Activated CD8-positive, alpha-beta memory T cell treated with anti-CD3 and anti-CD28 coated beads, Interleukin-2, amount 10 ng/mL, durations not matched to agents 7 days and 5 days (primary cell): ENCODE measurements at places on chromosomes 4 and X. TPM values are rescaled to one million over a fixed set of nuclear protein-coding genes. Genes with fewer than 3 reads are reported as not detected.

The CLNK gene
- 0.18 TPM for total RNA-seq

DNA sequence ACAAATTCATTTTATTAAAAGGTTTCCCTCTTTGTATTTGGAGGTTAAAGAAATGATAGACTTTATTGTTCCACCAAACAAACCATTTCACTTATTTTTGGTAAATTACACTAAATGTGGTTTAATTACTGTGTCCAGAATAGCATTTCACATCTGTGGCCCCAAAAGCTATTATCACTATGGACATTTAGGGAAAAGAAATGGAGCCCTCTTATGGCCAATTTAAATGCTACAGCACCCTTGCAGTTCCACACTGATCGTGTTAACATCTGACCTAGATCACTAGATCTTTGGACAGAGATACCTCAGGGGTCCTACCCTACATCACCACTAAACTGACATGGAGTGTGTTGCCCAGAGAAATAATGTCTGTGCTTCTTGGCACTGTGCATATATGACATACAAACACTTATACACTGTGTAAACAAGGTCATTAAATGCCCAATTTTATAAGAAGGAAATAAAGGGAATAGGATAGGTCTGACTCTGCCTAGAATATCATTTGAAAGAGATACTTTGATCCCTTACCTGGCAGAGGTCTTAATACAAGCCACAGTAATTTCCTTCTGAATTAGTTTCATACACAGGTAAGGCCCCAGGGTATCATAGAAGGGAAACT lies 163.9 kb downstream of the KDR start:
- H3K27me3 ChIP-seq: no peaks in the 10 kb centered on the region
- DNase-seq: no peak

DNA sequence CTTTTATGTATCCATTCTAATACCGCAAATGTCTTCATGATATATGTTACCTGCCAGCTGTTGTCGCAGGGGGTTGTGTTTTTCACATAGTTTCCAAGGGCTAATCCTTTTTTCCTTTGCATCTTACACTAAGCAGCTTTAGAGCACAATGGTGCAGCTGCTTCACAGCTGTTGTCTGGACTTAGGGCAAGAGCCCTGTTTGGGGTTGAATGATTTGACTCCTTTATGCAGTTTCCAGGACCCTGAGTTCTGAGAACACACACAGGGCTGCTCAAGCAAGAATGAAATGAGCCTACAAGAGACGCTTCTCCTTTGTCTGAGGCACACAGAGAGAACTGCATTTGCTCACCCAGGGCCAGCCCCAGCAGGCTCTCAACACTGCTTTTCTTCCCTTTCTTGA lies 20.2 kb downstream of the CCNG2 start:
- no peak overlapping the region for H3K4me3 ChIP-seq
- no peak overlapping the region for H3K27ac ChIP-seq
- no peaks in the 10 kb centered on the region for H3K4me1 ChIP-seq
- no peak for DNase-seq
- H3K27me3 ChIP-seq: peaks cover 23% of the 10 kb centered on the region

- no peak overlapping the region for H3K4me3 ChIP-seq
- H3K4me1 ChIP-seq: no peaks in the 10 kb centered on the region
- no peak overlapping the region for H3K27ac ChIP-seq
- no peaks in the 10 kb centered on the region for H3K27me3 ChIP-seq
- DNase-seq: no peak
Observed at GRCh38 chr4:148405161-148405893, 36.9 kb downstream of the NR3C2 start.

- DNase-seq: no peak
- H3K27me3 ChIP-seq: no peaks in the 10 kb centered on the region
- no peaks in the 10 kb centered on the region for H3K36me3 ChIP-seq
- H3K27ac ChIP-seq: no peak overlapping the region
- no peaks in the 10 kb centered on the region for H3K4me1 ChIP-seq
Observed at GRCh38 chrX:33277046-33277445, 65.7 kb upstream of the DMD start.

GRCh38 chr4:8580321-8581093 lies at the start of gene GPR78:
Gene GPR78, plus strand, starts transcription at chr4:8580392. Its CDS starts 591 bp downstream, at chr4:8580983.
- H3K27me3 ChIP-seq: peaks cover 2% of the 10 kb centered on the region
- DNase-seq: peak; percentile 60
- no peaks in the 10 kb centered on the region for H3K4me1 ChIP-seq
- H3K36me3 ChIP-seq: no peaks in the 10 kb centered on the region
- no peak within 1 kb of the TSS for H3K27ac ChIP-seq
- H3K4me3 ChIP-seq: no peak within 1 kb of the TSS

GRCh38 chr4:67288964-67289363 lies 256.3 kb downstream of the CENPC start:
- H3K36me3 ChIP-seq: no peaks in the 10 kb centered on the region
- no peaks in the 10 kb centered on the region for H3K4me1 ChIP-seq
- no peak overlapping the region for H3K27ac ChIP-seq
- DNase-seq: no peak
- no peaks in the 10 kb centered on the region for H3K27me3 ChIP-seq

The CLDN34 gene
- not detected for total RNA-seq

The TEC gene
- total RNA-seq: 3.0 TPM

The NDNF gene
- not detected for total RNA-seq

The SGMS2 gene
- total RNA-seq: 0.37 TPM

The SLC6A8 gene
- 1.1 TPM for total RNA-seq

The UCHL1 gene
- total RNA-seq: 4.7 TPM

GRCh38 chr4:87461281-87461700 lies 38.9 kb downstream of the NUDT9 start:
- H3K4me1 ChIP-seq: no peaks in the 10 kb centered on the region
- no peak for DNase-seq
- no peaks in the 10 kb centered on the region for H3K27me3 ChIP-seq
- H3K27ac ChIP-seq: no peak overlapping the region
- peaks cover 13% of the 10 kb centered on the region for H3K36me3 ChIP-seq

The ERVMER34-1 gene
- total RNA-seq: not detected

DNA sequence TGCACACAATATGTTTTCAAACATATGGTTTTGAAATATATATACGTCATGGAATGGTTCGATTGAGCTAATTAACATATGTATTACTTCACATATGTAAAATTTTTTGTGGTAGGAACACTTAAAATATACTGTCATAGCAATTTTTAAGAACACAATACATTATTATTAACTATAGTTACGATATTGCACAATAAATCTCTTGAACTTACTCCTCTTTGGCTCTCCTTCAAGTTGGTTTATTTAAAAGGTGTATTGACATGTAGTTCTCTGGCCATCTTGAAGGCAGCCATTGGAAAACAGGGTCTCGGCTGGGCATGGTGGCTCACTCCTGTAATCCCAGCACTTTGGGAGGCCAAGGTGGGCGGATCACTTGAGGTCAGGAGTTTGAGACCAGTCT lies 53.8 kb downstream of the CASP3 start:
- DNase-seq: no peak
- no peaks in the 10 kb centered on the region for H3K36me3 ChIP-seq
- peaks cover 4% of the 10 kb centered on the region for H3K4me1 ChIP-seq
- H3K27me3 ChIP-seq: peaks cover 8% of the 10 kb centered on the region

- DNase-seq: no peak
- no peak overlapping the region for H3K4me3 ChIP-seq
- peaks cover 57% of the 10 kb centered on the region for H3K36me3 ChIP-seq
- peak overlapping the region; percentile 57 for H3K27ac ChIP-seq
- H3K4me1 ChIP-seq: peaks cover 80% of the 10 kb centered on the region
Observed at GRCh38 chr4:112279025-112279881, 6.5 kb downstream of the TIFA start.

GRCh38 chrX:15215366-15215765 lies 54.5 kb downstream of the ASB9 start:
- H3K27me3 ChIP-seq: no peaks in the 10 kb centered on the region
- no peak overlapping the region for H3K27ac ChIP-seq
- no peaks in the 10 kb centered on the region for H3K36me3 ChIP-seq

GRCh38 chr4:100169491-100170485 lies 20.5 kb downstream of the DDIT4L start:
- H3K27ac ChIP-seq: no peak overlapping the region
- H3K4me1 ChIP-seq: peaks cover 49% of the 10 kb centered on the region
- H3K4me3 ChIP-seq: no peak overlapping the region

- no peaks in the 10 kb centered on the region for H3K4me1 ChIP-seq
- no peaks in the 10 kb centered on the region for H3K36me3 ChIP-seq
- peaks cover 10% of the 10 kb centered on the region for H3K27me3 ChIP-seq
- H3K27ac ChIP-seq: no peak within 1 kb of the TSS
- no peak within 1 kb of the TSS for H3K4me3 ChIP-seq
- DNase-seq: no peak
Observed at GRCh38 chrX:151974336-151975227, at the start of gene GABRE. Gene GABRE, minus strand, starts transcription at chrX:151974676. Its CDS starts 51 bp downstream, at chrX:151974625.

DNA sequence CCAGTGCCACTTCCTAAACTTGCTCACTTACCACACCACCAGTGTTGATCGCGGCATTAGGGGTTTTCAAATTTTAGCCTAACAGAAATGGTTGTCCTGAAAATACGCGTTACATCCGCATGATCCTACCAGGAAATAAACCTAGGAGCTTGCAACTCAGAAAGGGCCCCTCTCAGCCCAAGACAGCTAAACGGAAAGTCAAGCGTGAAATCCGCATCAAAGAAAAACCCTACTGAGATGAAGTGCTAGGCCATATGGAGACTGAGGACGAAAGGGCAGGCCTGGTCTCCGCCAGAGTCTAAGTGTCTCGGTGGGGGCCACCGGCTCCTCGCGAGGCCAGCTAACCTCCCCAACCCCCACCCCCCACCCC lies 626 bp downstream of the YTHDC1 start:
- no peaks in the 10 kb centered on the region for H3K27me3 ChIP-seq
- H3K36me3 ChIP-seq: peaks cover 16% of the 10 kb centered on the region
- H3K27ac ChIP-seq: peak overlapping the region; percentile 98
- peaks cover 35% of the 10 kb centered on the region for H3K4me1 ChIP-seq
- no peak for DNase-seq
- peak overlapping the region; percentile 87 for H3K4me3 ChIP-seq

- no peaks in the 10 kb centered on the region for H3K27me3 ChIP-seq
- peak overlapping the region; percentile 13 for H3K27ac ChIP-seq
- peaks cover 23% of the 10 kb centered on the region for H3K4me1 ChIP-seq
- H3K36me3 ChIP-seq: no peaks in the 10 kb centered on the region
Observed at GRCh38 chr4:151029537-151029936, 14.5 kb upstream of the LRBA start.
